ENCODE measurements at places on chromosomes 4 and X. TPM values are rescaled to one million over a fixed set of nuclear protein-coding genes. Genes with fewer than 3 reads are reported as not detected.

VEGFD gene
- total RNA-seq, result not detected

- DNase-seq, result no peak
These were observed 2.7 kb downstream of the DOCK11 start for GRCh38 chrX:118498351-118498750.

- no peak for DNase-seq
These were observed 24.1 kb downstream of the ZCCHC12 start for GRCh38 chrX:118847676-118848075.

DNA sequence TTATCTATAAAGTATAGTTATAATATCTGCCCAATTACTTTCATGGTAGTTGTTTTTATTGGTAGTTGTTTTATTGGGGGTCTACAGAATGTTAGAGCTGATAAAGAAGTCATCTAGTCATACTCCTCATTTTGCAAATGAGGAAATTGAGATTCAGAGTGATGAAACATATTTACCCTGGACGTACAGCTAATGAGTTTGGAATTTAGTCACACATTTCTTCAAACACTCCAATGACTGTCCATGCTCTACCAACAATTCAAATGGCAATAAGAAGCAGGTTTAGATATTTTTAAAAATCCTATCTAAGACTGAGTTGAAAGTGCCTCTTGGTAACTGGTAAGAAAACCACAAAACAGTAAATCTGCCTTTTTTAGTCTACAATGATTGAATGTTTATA lies 98.2 kb downstream of the MAGEC1 start:
- DNase-seq, result no peak

DNA sequence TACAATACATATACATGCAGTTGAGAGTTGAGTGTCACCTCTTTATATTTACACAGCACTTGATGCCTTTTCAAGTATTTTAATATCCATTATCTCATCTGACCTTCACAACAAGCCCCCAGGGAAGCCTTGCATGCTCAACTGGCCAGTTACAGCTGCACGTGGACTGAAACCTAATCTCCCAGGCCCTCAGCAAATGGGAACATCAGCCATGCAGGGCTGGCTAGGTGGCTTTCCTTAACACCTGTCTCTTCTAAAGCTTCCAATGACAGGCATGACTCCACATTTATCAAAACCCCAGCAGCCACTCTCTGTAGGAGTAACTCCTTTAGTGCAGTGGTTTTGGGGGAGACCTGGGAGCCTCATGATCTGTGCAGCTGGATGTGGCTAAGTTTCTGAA lies 56.4 kb downstream of the PHKA2 start:
- no peak for DNase-seq
